Gastrocnemius medialis (tissue), 4 donors: ENCODE measurements at places on chromosomes 5 and 9.
A peak's percentile ranks its signal among the peaks of the same experiment; 100 is the strongest.

- DNase-seq = no peak
Observed at GRCh38 chr9:104883169-104883568, 44.8 kb downstream of the ABCA1 start.

DNA sequence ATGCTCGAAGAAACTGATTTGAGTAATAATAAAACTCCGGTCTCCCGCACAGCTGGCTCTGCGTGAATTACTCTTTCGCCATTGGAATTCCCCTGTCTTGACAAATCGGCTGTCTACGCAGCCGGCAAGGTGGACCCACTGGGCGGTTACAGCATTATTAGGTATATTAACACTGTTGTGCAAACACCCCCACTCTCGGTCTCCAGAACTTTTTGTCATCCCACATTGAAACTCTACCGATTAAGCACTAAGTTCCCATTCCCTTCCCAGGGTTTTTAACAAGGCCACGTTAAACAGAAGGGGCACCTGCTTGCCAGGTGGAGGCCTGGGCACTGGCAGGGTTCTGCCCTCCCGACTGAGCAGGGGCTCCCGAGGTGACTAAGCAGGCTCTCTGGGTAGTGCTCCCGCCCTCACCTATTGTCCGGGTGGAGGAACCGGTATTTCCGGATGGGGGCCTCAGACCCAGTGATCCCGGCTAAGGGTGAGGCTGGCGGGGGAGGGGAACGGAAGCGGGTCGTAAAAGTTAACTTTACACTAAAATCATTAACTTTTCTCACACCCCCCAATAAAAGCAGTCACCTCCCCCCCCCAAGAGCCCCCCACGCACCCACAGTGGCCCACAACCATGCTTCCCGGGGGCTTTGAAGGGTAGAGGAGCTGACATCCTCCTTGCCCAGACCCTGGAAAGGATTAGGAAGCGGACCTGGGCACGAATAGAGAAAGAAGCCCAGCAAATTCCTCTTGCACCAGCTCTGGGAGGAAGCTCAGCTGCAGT, 53.5 kb upstream of the TJP2 start:
- no peak for DNase-seq

GRCh38 chr5:151706906-151707305, 20.2 kb upstream of the SPARC start:
- no peak for DNase-seq

- DNase-seq = no peak
Observed at GRCh38 chr5:29899583-29899982, 1293.9 kb upstream of the CDH6 start.

DNA sequence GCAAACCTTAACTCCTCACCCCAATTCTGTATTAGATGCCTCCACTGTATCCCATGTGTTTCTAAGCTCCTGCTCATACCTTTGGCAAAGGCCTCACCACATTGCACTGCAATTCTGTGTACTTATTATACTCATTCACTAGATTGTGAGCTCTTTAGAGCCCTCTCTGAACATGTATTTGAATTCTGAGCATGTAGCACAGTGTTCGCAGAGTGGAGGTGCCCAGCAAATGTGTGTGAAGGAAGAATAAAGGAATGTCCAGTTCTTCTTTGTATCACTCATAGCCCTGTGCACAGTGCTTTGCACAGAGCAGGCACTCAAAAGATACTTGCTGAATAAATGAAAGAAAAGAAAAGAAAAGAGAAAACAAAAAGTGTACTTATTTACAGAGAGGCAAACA, 301.1 kb upstream of the EFNA5 start:
- no peak for DNase-seq

- no peak for DNase-seq
Observed at GRCh38 chr5:140147460-140147859, 21.7 kb downstream of the IGIP start.

DNA sequence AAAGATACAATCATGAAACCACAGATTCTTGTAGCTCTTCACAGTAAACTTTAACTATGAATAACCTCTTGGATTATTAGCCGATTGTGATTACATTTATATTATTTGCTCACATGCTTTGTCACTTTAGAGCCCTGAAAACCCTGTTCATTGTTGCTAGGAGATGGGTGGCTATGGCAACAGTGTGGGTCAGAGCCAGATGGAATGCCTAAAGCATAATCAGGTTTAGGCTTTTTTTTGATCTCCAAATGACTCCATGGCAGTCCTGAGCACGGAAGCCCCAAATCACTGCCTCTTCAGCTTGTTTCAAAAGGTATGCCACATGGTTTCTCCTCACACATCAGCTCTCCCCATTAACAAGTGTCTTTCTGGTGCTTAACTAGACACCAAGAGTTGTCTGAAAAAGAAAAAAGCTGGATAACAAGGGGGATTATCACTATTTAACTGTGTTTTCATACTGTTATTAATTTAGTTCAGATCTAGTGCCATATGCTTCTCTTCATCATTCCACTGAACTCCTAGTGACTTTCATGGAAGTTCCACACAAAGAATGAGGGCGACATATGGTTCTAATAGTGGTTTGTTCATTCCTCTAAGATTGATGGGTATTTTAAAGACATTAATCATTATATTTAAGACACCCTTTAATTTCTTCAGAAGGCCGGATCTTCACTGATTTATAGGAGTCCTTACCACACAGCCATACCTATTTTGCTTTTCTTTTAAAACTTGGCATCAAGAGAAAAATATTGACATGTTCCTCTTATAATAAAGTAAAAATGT, 88.8 kb upstream of the PAM start:
- DNase-seq = no peak

DNA sequence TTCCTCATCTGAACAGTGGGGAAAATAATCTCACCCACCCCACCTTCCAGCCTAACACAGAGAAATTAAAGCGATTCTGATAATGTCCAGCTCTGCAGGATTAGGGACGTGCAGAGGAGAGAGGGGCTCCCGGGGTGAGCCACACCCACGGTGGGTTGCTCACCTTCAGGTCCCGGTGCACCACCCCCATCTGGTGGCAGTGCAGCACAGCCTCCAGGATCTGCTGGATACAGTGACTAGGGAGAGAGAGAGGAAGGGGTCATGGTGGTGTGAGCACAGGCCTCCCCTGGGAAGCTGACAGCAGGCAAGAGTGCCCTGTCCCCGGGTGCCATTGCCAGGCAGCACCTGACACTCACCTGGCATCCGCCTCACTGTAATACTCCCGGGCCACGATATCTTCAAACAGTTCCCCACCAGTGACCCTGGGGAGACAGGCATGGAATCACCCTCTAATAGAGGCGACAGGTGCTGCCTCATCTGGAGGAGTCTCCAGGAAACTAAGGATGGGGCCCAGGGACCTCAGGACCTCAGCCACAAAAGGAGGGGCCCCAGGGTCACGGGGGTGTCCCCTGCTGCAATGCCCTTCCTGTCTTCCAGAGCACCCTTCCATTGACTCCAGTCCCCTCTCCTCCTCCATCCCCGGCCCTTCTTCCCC, 33.0 kb downstream of the CAMK2A start:
- no peak for DNase-seq

DNA sequence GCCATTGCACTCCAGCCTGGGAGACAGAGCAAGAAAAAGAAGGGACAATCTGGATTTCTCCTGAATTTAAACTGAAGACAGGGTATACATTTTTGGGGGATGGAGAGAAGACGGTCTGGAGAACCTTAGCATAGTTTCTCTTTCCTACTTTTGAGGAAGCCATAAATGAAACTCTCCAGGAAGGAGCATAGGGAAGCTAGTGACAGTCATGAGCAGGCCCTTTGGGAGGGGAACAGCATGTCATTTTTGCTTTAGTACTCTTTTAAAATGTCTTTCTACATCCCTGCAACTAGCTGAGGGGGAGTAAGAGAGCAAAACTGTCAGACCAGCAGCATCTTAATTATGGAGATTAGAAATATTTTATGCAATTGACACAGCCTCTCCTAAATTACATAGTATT, 8.2 kb upstream of the SLC44A1 start:
- DNase-seq = no peak

GRCh38 chr5:148615644-148616275, 38.6 kb downstream of the HTR4 start:
- DNase-seq = no peak

GRCh38 chr5:77638763-77639671, 504 bp upstream of the OTP start:
- no peak for DNase-seq

GRCh38 chr9:128554155-128554862, 1.9 kb downstream of the SPTAN1 start:
- peak; percentile 4 for DNase-seq

- no peak for DNase-seq
Observed at GRCh38 chr5:137838976-137839375, 28.7 kb upstream of the MYOT start.

DNA sequence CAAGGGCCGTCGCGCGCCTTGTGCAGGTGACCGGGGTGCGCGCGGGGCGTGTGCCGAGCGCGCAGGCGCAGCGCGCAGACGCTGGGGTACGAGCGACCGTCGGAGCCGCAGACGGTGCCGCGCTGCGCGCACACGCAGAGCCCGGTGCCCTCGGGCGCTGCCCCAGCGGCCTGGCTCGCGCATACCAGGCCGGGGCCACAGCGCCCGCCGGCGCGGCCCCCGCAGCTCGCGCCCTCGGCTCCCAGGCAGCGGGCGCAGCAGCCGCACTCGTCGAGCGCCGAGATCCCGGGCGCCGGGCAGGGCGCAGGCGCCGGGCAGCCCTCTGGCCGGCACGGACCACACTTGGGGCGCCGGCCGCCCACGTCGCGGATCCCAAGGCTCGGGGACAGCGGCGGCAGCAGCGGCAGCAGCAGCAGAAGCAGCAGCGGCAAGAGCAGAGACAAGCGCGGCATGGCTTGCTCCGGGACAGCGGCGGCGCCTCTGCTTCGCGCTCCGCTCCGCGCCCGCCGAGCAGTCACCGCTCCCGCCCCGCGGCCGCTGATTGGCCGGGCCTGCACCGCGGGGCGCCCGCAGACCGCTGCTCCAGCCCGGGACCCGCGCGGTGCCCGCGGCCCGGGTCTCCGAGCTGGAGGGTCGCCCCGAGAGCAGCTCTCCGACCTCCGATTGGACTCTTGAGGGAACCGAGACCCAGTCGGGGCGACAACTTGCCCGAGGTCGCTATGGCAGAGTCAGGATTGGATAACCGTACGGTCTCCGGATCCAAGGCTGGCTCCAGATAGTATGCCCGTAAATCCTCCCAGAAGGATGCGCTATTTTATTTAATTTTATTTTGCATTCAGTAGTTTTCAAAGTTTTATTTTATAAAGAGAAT, at the start of gene IGFBPL1:
Gene IGFBPL1, minus strand, starts transcription at position 482 of the 871 bp plus-strand sequence. Its CDS starts 30 bp downstream, at position 452.
- DNase-seq = no peak

DNA sequence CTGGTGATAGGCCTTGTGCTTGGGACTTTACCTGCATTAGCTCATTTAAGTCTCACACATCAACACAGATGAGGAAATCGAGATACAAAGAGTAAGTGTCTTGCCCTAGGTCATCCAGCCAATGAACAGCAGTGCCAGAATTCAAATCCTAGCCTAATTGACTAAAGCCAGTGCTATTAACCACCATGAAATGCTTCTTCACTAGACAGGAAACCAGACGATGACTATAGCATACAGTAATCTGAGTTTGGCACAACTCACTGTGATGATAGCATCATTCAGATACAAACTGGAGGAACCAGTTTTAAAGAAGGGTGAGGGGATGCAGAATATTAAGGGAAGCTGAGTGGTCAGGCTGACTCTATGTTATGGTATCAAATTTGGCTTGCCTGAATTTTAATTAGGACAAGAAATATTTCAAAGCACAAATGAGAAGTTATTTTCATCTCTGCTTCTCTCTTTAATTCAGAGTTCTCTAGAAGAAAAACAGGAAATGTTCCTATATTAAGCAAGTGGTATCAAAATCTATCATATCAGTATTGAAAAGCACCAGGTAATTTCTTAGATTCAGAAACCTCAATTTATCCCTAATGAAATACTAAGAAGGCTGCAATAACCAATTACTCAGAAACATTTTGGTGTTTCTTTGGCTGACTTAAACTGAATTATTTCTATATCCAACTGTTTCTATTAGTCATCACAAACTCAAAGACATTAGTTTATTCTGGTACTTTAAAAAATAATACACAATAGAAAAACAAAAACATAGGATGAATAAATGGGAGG, 147.0 kb upstream of the RASA1 start:
- DNase-seq = no peak

- no peak for DNase-seq
Observed at GRCh38 chr5:93192087-93192486, 388.9 kb downstream of the NR2F1-AS1 start.

DNA sequence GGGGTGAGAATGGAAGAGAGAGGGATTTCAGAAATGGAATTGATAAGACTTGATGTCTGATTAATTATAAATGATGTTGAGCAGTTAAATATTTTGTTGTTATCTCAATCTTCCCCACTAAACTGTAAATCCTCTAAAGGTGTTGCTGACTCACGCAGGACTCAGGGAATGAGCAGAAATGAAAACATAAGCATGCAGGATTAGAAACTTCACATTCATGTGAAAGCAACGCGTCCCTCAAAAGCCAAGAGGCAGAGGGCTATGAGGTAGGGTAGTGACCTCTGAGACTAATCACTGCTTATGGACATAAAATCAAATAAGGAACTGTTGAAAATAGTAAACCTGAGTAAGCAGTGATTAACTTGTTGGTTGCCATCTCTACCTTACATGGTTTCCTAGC, 21.1 kb downstream of the ADAMTSL1 start:
- no peak for DNase-seq

GRCh38 chr9:100309992-100310391, 42.8 kb downstream of the TEX10 start:
- DNase-seq = no peak

DNA sequence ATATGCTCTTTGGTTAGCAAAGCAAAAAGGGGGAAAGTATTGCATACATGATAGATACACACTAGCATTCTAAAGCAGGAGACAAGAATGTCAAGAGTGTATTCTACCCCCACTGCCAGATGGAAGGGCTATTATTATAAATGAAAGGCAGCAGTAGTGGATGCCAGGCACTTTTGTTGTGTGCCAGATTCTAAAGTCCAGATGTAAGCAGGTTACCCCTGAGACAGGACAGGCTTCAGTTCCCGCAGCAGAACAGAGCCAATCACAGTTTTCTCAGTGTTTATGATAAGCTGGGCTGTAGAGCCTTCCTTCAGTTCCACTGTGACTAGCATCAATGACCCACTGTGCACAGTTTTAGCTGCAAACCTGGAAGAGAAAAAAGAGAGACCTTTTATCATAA, 226.6 kb upstream of the TBCA start:
- DNase-seq = no peak

- DNase-seq = peak; percentile 22
Observed at GRCh38 chr9:108727580-108728111, 128.1 kb downstream of the ACTL7B start.

DNA sequence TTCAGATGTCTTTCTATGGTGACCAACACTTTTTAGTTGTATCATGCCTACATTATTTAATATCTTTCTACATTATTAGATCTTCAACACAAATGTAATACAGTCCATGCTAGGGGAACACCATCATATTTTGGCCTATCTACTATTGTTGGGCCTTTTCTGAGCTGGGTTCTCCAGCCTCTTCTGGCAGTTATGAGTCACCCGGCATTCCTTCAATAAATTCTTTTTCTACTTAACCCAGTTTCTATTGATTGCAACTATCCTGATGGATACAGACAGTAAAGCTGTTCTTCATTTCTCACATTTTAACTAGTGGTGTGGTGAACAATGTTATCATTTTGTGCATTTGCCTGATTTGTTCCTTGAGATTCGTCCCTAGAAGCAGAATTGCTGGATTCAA, 529.3 kb downstream of the BNC2 start:
- no peak for DNase-seq

- no peak for DNase-seq
Observed at GRCh38 chr5:13045897-13046551, 898.5 kb downstream of the DNAH5 start.
